ENCODE measurements at places on chromosomes 16 and 17. TPM values are rescaled to one million over a fixed set of nuclear protein-coding genes. Genes with fewer than 3 reads are reported as not detected.

KRT28 gene
- total RNA-seq = not detected

FN3KRP gene
- 4.1 TPM for total RNA-seq

WNT3 gene
- total RNA-seq = not detected

SULT1A2 gene
- not detected for total RNA-seq

DNAAF1 gene
- total RNA-seq = not detected

NEUROD2 gene
- total RNA-seq = not detected

SPNS3 gene
- not detected for total RNA-seq

PRR35 gene
- total RNA-seq = not detected

PABPN1L gene
- total RNA-seq = not detected

CD7 gene
- not detected for total RNA-seq

CDRT15L2 gene
- total RNA-seq = not detected

TBC1D28 gene
- not detected for total RNA-seq

All from gastrocnemius medialis (tissue), 4 donors.